Immature natural killer cell (primary cell): ENCODE measurements at places on chromosomes 6 and 20.

DNA sequence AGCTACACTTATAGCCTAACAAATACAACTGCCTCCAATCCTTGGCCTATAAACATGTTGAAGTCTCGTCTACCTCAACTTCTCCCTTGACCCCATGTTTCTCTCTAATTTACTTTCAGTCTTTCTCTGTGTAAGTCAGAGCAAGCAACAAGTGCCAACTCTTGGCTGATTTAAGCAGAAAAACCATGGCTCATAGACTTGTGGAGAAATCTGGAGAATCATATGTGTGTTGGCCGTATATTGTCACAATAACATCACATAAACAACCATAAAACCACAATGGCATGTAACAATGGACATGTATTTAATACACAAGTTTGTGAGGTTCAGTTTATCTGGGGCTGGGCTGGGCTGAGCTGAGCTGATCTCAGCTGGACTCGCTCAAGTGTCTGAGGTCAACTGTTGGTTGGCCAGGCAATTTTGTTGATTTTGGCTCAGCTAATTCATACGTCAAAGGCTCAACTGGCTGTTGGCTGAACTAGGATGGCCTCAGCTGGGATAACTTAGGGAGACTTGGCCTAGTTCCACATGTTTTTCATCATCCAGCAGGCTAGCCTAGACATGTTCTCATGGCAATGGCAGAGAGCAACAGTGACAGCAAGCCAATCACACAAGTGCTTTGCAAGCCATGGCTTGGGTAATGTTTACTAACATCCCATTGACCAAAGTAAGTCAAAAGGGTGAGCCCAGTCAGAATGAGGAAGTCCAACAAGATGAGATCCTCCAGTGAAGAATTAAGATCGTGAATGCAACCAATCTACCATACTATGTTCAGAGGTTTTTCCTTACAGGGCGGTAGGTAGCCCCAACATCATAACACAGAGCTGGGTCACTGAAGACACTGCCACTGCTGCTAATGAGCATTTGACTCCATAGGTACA is 12.9 kb upstream of the TBC1D22B start:
- no peak for DNase-seq

- DNase-seq = no peak
Measured at GRCh38 chr6:16274885-16275589, 36.6 kb downstream of the GMPR start.

- no peak for DNase-seq
Measured at GRCh38 chr6:79718509-79719247, 87.5 kb downstream of the SH3BGRL2 start.

- no peak for DNase-seq
Measured at GRCh38 chr6:114389111-114389510, 46.3 kb upstream of the HS3ST5 start.

DNA sequence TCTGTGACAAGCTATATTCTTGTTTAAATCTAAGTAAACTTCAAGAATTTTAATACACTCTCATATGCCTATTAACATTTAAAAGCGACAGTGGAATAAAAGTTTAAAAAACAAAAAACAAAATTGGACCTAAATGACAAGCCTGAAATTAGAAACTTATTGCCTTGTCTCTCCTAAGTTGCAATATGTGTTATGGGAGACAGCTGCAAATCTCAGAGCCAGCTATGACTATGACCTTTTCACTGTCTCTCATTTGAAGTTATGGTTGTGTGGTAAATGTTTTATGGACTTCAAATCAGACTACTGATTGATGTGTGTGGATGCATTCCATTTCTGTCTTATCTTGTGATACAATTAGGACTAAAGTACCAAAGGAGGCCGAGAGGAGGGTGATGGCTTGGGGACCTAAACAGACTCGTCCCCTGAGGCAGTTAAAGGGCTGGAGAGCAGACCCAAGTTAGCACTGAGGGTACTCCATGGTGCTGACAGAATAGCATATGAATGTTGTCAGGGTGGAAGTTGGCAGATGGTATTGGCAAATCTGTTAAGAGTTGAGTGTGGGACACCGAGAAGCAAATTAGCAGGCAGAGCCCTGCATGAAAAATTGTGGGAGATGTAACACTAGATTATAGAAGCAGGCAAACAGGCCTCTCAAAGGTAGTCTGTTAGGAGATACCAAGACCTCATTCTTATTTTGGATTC is 930.1 kb upstream of the MAN1A1 start:
- DNase-seq = no peak

DNA sequence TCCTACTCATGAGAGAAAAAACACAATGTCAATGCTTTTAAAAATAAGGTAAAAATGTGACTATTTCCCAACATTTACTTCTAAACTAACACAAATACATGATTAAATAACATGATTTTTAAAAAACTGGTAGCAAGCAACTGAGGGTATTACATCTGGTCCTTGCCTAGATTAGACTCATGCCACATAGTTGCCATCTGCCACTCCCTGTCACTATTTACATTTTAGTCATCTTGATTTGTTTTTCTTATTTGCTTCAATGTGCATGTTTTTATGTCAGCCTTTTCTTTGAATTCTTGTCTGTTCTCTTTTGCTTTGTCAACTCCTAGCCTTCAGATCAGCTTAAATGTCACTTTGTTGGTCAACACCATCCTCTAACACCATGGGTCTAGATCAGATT is 207.0 kb upstream of the SIM1 start:
- no peak for DNase-seq

DNA sequence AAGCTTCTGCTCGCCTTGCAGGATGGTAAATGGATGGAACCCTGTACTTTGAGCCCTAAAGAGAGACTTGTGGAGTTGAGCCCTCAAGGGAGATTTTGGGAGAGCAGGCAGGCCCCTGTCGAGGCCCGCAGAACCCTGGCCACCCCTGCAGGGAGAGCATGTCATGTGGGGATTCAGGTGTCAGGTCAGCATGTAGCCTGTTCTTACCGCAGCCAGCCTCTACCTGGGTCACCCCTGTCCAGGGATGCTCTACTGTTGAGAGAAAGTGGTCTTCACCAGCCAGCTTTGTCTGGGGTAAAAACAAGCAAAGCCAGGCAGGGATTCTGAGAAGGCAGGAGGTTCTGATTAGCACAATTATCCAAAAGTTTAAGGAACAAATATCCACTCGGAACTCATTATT is 55.6 kb upstream of the PROKR2 start:
- no peak for DNase-seq

- DNase-seq = no peak
Measured at GRCh38 chr6:113287396-113287795, 569.7 kb upstream of the MARCKS start.

- peak; percentile 78 for DNase-seq
Measured at GRCh38 chr6:106085984-106086813, at the start of gene PRDM1. PRDM1 (plus strand) TSS chr6:106086336; CDS start chr6:106086554, 218 bp downstream.

DNA sequence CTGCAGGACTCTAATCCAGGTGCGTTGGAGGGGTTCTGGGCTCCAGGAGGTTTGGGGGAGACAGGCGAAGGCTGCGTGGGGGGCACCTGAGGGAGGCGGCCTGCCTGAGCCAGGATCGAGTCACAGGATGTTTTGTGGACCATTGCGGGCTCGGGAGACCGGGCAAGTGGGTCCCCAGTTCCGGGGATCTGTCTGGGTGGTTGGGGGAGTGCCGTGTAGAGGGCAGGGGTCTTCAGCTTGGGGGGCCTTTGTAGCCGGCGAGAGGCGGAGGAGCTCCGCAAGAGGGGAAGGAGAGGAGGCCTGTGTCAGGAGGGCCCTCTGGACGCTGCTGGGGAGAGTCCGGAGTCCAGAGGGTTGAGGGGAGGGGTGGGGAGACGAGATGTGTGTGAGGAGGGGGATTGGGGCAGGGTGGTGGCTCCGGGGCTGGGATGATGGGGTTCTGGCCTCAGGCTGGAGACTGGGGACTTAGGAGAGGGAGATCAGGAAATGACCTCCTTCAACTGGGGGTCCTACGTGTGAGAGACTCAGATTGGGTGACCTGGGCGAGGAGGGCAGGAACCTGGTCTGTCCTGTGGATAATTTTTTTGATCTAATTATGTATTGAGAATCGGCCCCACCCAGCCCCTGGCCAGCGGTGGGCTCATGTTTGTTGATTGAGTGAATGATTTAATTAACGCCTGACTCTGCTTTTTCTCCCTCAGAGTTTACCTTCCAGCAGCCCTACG is 505 bp downstream of the SNAI1 start:
- DNase-seq = no peak

- no peak for DNase-seq
Measured at GRCh38 chr6:42925248-42925857, 3.9 kb upstream of the CNPY3 start.

DNA sequence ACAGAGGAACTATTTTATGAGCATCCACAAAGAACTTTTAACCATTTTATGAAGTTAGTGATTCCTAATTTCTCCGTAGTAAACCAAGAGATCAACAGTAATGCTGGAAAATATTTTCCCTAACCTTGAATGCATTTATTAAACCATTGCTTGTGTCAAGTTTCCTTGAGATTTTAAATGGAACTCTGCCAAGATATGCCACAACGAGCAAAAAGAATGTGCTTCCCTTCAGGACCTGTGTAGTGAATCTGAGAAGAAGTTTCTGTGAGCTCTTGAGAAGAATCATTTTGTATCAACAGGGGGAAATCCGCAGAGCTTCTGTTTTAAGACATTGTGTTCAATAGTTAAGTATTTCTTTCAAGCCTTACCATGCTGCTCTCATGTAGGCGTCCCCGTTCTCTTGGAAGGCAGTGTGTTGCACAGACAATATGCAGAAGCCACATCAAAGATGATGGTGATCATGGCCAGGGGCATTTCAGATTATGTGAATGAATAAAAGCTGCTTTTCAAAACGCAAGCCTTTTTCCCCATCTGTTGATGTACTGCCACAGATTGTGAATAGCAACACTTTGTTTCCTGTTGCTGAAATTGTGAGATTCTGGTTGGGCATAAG is 439.8 kb downstream of the BMP2 start:
- DNase-seq = no peak

GRCh38 chr6:127768745-127769144 is 132.1 kb downstream of the THEMIS start:
- DNase-seq = no peak

DNA sequence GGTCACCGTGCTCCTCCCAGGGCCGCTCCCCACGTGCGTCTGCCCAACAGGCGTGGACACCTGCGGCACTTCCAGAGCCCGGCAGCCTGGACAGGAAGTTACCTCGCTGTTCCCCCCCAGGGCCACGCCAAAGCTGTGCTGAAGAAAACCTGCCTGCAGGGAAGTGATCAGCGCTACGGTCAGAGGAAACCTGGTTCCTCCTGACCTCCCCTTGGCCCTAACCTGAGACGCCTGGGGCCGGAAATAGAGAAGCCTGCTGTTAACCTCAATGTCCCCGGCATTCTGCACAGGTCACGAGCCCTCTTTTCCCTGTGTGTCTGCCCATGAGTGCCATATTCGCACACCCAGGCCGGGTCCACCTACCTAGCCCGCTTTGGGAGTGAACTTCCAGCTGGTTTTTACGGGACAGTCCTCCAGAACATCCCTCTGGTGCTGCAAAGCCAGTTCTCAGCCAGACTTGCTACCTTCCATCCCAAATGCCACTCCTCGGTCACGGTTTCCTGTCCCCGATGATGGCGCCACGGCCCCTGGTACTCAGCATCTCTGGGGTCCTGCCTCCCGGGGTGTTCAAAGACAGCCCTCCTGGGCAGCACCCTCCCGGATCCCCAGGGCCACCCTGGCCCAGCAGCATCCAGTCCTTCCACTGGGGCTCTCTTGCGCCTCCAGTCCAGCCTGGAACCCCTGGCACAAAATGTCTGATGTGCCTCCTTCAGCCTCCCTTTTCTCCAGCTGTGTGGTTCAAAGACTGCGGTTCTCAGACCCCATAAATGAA is 12.0 kb upstream of the IRF4 start:
- peak; percentile 22 for DNase-seq

DNA sequence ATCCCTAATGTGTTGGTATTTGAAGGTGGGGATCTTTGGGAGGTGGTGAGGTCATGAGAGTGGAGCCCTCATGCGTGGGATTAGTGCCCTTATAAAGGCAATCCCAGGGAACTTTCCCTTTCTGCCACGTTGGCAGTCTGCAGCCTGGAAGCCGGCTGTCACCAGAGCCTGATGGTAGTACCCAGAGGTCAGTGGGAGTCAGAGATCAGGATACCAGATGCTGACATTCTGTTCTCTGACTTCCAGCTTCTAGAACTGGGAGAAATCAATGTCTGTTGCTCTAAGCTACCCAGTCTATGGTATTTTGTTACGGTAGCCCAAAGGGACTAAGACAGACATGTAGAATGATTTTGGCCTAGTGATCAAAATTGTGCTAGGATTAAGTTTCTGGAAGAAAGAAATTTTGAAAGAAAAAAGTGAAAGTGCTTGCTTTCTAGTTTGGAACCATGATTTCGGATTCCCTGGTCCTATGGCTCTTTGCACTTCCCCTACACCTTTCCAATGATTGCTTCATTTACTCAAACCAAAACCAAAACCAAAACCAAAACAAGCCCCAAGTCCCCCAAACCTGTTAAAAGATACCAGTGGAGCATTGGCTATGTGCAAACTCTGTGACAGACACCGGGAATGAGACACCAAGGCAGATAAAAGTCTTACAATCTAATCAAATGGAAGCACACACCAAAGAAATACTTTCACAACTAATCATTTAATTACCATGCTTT is 173.7 kb upstream of the ZNF217 start:
- peak; percentile 19 for DNase-seq

- DNase-seq = no peak
Measured at GRCh38 chr20:2902291-2902690, 29.0 kb downstream of the PTPRA start.

DNA sequence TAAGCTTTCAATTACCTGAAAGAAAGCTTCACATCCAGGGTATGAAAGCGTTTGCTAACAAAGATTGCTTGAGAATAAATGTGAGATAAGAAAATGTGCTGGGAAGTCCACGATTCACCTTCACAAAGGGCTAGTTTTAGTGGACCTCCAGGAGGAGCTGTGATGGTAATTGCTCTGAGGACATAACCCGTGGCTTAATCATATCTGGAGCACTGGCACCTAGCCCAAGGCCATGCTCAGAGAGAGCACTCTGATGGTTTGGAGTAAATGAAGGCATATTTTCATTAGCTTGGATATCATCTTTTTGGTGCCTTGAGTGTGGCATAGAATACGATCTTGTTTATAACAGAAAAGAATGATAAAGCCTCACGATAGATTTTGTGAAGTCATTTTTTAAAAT is 46.9 kb upstream of the BACH2 start:
- no peak for DNase-seq

GRCh38 chr20:6178537-6178936 is 55.7 kb upstream of the FERMT1 start:
- DNase-seq = no peak

DNA sequence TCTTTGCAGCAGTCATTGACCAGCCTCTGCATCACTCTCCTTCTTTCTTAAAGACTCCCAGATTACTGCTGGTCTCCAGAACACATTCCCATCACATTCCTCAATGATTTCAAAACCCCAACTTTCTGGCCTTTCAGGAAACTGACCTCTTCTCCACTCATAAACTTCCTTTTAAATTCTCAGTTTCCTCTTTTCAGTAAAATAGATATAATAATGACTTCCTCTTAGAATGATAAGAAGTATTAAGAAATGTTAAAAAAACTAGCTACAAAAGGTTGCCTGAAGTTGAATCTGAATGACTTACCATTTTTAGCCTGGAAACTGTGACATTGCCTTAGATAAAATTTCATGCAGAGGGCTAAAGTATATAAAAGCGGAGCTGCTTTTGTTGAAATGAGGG is 239.3 kb downstream of the OGFRL1 start:
- no peak for DNase-seq
